ENCODE measurements at places on chromosomes 4 and X.

DNA sequence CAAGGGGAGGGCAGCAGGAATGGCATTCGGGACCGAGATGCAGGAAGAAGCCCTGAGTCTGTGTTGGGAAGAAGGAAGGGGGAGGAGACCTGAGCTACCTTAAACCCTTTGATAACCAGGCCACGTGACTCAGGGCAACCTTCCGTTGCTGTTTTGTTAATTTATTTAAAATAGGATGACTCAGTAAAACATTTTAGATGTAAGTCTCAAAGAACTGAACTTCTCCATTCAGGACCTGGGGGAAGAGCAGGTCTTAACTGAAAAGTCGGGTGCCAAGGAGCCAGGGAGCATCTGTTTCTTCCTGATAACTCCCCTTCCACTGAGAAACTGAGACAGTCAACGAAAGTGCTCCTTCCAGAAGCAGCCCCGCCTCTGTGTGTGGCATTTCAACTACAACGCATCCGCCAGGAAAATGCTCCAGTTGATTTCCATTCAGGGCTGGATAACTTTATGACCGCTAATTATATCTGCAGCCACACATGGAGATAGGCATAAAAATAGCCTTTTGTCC is 88.0 kb downstream of the IRF2 start:
- DNase-seq = no peak

DNA sequence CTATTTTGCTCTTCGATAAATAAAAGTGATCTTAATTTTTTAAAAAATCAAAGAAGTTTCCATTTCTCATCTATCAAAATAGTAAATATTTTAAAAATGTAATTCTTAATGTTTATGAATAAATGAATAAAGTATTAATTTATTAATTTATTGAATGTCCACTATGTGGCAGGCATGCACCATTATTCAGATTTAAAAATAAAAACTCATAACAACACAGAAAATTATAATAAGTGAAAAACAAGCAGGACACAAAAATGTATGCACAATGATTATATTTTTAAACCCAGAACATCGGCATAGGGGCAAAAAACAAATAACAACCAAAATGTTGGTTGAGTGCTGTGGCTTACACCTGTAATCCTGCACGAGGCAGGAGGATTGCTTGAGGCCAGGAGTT is 5.3 kb upstream of the PYURF start:
- DNase-seq = no peak

DNA sequence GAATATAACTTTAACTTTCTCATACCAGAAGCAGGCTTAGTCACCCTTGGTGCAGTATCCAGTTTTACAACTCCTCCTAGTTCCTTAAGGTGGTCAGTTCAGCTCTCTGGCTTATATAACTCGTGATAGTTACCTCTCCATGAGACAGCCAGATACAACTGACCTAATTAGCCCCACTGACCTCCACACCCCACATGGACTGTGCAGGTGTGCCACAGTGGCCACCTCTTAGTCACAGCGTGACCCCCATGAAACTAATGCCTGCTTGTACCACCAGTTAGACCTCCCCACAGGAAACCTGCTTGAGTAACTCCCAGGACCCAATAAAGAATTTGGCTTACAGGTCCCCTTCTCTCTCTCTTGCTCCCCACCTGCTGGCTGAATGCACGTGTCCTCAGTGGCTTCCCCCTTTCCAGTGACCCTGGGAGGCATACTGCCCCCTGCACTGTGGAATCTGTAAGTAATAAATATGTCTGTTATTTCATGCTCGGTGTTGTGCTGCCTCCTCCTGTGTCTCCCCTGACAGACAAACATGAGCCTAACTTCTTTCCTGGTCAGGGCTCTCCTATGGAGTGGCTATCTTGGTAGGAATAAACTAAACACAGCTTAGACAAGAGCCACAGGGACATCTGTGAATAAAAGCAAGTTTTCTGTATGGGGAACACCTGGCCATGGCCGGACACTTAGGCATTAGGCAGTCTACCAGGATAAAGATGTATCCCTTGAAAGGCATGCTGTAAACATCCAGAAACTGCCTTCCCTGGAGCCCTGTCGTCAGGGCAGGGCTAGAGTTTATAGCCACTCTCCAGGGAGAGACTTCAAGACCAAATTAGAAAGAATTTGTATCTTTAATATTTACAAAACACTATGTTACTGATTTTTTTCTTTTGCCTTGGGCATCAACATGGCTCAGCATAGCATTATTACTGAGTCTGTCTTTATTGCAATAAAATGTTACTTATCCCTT is 209.7 kb upstream of the BOD1L1 start:
- DNase-seq = no peak

- DNase-seq = peak; percentile 22
Measured at GRCh38 chrX:41293269-41293668, 40.7 kb upstream of the DDX3X start.

GRCh38 chrX:149829751-149830191 is 48.0 kb downstream of the MAGEA9 start:
- DNase-seq = peak; percentile 37

- no peak for DNase-seq
Measured at GRCh38 chrX:150489359-150490015, 78.9 kb upstream of the MTM1 start.

DNA sequence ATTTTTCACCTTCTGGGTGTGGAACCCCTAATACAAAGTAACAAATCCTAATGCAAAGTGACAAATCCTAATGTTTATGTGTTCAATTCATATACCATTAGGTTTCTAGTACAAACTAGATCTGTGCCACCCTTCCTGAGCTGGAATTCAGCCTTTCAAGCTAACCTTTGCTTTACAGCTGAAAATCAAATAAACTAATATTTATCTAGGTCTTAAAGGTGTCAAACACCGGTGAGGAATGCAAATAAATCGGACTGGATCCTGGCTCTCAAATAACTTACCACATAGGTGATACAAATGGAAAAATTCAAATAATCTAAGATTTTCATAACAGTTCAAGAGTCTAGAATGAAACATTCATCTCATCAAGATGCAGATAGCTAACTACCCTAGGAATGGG is 11.6 kb downstream of the IRF2 start:
- no peak for DNase-seq

DNA sequence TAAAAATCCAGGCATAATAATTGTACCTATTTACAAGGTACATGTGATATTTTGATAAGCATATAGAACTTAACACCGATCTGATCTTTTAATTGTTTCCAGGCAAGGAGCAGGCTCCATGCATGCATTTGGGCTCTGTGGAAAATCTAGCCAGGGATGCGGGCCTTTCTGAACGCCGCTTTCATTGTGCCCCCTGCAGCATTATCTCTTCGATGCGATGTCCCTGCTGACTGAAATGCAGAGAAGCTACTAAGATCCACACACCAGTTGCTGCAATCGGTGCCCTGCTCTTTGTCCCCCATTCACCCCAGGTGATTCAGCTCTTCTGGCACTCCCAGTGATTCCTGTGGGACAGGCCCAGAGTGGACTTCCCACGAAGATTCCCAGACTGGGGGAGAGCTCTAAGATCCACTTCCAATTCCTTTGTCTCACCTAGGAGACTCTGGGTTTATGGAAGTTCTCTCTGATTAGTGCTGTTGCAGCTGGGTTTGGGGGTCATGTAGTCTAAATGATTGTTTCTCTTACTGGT is 254.3 kb upstream of the AGA start:
- no peak for DNase-seq

DNA sequence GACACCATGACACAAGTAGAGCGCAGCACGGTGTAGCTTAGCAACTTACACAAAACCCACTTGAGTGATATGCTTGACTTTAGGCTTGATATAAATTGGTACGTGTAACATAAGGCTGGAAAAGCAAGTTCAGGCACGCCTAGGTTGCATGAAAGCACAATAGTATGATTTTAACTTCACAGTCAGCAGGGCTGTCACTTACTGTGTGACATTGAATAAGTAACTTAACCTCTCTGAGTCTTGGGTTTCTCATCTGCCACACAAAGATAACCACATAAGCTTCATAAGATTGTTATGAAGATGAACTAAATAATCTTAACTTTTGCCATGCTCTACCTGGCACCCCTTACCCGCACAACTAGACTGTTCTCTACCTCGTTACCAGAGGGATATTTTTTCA is 9.5 kb downstream of the SRD5A3 start:
- no peak for DNase-seq

DNA sequence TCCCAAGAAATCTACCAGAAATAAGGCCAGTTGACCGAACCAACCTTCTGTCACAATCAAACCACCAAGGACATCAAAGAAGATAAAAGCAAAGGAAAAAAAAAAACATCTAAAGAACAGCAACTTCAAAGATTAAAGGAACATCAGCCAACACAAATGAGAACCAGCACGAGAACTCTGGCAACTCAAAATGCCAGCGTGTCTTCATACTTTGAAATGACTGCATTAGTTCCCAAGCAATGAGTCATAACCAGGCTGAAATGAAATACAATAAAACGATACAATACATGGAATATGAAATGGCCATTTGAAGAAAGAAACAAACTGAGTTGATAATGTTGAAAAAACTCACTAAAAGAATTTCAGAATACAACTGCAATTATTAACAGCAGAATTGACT is 611.6 kb upstream of the GRIA3 start:
- DNase-seq = no peak

DNA sequence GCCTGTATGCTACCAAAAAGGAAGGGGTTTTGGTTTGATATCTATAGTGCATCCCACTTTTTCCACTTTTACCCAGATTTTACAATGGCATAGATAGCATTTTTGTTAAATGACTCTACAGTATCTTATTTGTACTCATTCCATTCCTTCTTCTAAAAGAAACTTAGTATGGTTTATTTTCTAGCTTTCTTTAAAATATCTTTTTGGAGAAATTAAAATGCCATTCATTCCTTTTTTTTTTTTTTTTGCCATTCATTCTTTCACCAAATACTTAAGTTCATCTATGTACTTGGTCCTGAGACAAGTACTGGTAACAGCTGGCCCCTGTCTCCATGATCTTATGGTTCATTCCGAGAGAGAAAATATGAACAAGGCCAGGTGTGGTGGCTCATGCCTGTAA is 49.1 kb downstream of the MID1 start:
- no peak for DNase-seq

- DNase-seq = no peak
Measured at GRCh38 chr4:95018785-95019184, 261.0 kb downstream of the BMPR1B start.

DNA sequence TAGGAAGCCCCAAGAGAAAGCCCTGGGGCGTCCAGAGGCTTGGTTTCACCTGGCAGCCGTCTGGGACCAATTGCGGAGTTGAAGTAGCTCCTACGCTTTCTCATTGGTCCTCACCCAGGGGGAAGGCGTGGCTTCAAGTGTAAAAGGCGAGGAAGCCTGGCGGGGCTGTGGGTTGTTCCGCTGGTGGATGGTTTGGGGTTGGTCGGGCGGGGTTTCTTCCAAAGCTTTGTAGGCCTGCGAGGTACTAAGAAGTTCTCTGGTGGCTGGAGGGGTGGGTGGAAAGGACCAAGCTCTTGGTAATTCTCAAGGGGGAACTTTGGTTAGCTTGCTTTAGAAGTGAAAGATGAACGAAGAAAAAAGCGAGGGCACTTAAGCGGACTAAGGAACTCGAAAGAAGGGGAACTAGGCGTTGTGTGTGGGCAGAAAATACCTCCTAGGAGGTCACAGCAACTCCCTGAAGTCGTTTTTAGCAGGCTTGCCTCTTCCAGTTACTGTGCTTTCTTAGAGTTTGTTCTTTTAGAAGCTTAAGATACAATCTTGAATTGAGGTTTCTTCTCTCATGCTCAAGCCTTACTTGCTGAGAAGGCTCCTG is 36.6 kb downstream of the CCNG2 start:
- DNase-seq = peak; percentile 86

DNA sequence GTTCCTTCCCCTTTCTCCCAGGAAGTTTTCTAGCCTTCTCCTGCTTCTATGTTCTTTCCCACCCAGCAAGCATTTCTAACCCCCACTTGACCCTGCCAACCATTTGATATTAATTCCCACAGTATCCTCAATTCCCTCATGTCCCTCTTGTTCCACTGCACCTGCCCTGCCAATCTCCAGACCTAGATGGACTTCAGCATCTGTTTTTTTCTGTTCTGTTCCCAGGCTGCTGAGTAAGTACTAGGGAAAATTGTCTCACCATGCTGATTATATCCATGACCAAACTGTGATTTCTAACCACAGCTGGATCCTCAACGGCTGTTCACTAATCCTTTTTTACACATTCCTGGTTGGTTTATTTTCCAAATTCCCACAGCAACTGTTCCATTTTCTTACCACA is 37.7 kb downstream of the CLCN5 start:
- DNase-seq = no peak

DNA sequence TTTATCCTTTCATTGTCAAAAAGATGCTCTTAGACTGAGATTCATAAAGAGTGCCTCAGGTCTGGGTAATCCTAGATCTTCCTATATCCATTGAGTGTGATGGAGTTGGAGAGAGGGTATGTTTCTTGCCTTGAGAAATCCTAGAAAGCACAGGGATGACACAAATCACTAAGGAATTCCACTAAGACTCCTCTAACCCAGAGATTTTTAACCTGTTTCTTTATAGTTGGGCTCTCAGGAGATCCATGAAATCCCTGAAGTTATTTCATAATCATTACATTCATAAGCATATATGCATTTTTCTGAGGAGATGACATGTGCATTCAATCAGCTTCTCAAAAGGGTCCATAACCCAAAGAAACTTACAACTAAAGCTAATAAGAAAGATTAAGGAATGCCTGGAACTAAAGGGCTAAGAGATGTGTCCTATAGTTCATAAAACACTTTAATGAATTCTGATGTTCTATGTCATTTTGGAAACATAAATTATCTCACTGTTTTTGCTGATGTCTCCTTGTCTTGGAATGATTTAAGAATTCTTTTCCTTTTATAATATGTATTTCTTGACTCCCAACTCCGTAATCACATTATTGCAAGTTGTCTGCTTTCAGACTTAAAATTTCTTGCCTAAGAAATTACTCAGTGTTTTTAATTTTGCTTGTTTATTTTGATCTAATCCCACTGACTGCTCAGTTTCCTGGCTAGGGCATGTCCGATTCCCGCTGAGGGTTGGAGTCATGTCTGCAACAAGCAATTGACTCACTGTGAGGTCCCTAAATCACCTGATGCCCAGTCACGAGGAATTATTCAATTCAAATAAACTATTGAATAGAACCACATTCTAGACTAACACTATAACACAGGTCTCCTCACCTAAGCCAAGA is 2.8 kb upstream of the AMTN start:
- DNase-seq = no peak

DNA sequence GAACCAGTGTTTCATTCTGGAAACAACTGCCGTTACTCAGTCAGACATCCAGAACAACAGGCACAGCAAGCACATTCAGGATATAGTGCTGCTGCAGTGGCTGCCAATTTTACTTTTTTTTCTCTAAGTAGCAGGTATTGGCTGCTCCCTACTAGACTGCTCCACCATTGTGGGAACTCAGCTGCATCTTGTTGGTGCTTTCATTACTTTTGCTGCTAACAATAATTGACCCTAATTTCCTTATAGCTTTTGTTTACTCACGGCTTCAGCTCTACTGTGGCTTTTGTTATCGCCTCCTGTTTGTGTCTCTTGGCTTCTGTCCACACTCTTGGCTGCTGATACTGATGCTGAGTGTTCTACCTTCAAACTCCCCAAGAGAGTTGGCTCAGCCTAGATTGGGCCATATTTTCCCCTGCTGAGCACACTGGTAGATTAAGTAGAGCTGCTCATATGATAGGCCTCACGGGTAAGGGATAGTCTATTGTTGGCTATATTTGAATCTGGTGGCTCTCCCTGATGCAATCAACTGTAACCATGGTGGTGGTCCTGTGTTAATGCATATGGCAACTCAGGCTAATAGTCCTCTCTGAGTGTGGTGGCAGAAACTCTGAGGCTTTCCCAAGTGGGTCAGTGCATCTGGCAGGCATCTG is 44.5 kb upstream of the IL2 start:
- no peak for DNase-seq

GRCh38 chrX:105488716-105489115 is 268.2 kb upstream of the TEX13A start:
- no peak for DNase-seq

- no peak for DNase-seq
Measured at GRCh38 chrX:66164931-66165330, 884 bp downstream of the HEPH start.

Data from CD4-positive, alpha-beta T cell treated with Interleukin-15 for 1 hour (primary cell).